ENCODE measurements at places on chromosomes 2 and 18.
A peak's percentile ranks its signal among the peaks of the same experiment; 100 is the strongest.

GRCh38 chr18:24417480-24417879 is 9.0 kb upstream of the IMPACT start:
- DNase-seq, result no peak

GRCh38 chr2:17232776-17233556 is 285.3 kb downstream of the RAD51AP2 start:
- no peak for DNase-seq

- no peak for DNase-seq
Measured at GRCh38 chr18:8571399-8571798, 37.8 kb upstream of the RAB12 start.

DNA sequence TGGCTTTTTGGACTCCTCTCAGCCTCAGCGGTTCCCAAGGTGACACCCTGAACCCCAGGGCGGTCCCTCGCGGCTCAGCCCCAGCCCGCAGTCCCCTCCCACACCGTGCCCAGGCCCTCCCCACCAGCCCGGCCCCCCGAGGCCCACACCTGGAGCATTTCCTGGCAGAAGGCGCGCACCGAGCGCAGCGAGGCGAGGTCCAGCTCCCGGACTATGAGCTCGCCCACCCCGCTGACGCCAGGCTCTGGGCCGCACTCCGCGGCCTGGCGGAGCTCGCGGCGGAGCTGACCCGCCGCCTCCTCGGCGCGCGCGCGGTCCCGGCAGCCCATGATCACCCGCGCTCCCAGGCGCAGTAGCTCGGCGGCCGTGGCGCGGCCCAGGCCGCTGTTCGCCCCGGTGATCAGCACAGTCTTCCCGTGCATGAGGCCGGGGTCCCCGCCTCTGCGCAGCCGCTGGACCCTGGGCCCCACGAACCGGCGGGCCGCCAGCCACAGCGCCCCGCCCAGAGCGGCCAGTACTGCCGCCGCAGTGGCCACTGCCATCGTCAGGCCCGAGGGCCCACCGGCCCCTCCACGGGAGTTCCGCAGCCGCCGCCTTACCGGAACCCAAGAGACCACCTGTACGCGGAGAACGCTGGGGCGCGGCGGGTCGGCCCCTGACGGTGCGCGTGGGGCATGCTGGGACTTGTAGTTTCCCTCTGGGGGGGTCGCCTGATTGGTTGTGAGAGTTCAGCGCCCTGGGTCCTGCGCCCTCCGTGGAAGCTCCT is at the start of gene RDH14:
TSS of gene RDH14 (minus strand) at position 623 of the 766 bp plus-strand sequence. CDS start at position 542, 81 bp downstream.
- DNase-seq, result peak; percentile 95

GRCh38 chr2:43052204-43052943 is 174.0 kb downstream of the ZFP36L2 start:
- peak; percentile 32 for DNase-seq
